Brain (organoid and tissue), 16 donors: ENCODE measurements at places on chromosomes 11 and 22. TPM values are rescaled to one million over a fixed set of nuclear protein-coding genes. Genes with fewer than 3 reads are reported as not detected.

Gene SLN
- not detected for polyA plus RNA-seq

Gene SUSD2
- 2.7 TPM for polyA plus RNA-seq

Gene KCNQ1OT1
- 0.02 TPM for polyA plus RNA-seq

Gene LRRC32
- polyA plus RNA-seq: 25.9 TPM

Gene MMP3
- 0.15 TPM for polyA plus RNA-seq

Gene OR51E2
- 0.12 TPM for polyA plus RNA-seq

Gene AGBL2
- polyA plus RNA-seq: 0.49 TPM

Gene OR51B4
- polyA plus RNA-seq: not detected

Gene ESAM
- 42.0 TPM for polyA plus RNA-seq

Gene MUC2
- polyA plus RNA-seq: not detected

Gene BTG4
- not detected for polyA plus RNA-seq

Gene TRIM34
- polyA plus RNA-seq: 1.2 TPM

Gene LARGE1
- polyA plus RNA-seq: 10.1 TPM

Gene CECR2
- polyA plus RNA-seq: 6.8 TPM

Gene MPPED1
- 12.8 TPM for polyA plus RNA-seq

Gene POU2AF3
- polyA plus RNA-seq: 2.8 TPM

Gene ZNF214
- 1.2 TPM for polyA plus RNA-seq

Gene MFRP
- not detected for polyA plus RNA-seq

Gene CCDC89
- 2.3 TPM for polyA plus RNA-seq

Gene CLDN5
- 123 TPM for polyA plus RNA-seq

Gene SERPIND1
- polyA plus RNA-seq: 1.4 TPM

Gene TREH
- not detected for polyA plus RNA-seq

Gene CCDC116
- polyA plus RNA-seq: 0.24 TPM

Gene IFITM10
- polyA plus RNA-seq: 2.3 TPM

Gene CBX7
- polyA plus RNA-seq: 46.8 TPM

Gene PKDREJ
- polyA plus RNA-seq: not detected

Gene TOLLIP
- 58.5 TPM for polyA plus RNA-seq

Gene AMOTL1
- 65.6 TPM for polyA plus RNA-seq

Gene RHOD
- polyA plus RNA-seq: 1.7 TPM

Gene SAA1
- polyA plus RNA-seq: 3.4 TPM

Gene C22orf42
- polyA plus RNA-seq: 3.9 TPM

Gene NNMT
- polyA plus RNA-seq: 3.6 TPM

Gene KRTAP5-1
- not detected for polyA plus RNA-seq

Gene MFNG
- 6.8 TPM for polyA plus RNA-seq

Gene PITPNB
- polyA plus RNA-seq: 26.4 TPM

Gene SLC5A12
- polyA plus RNA-seq: not detected

Gene MRGPRF
- polyA plus RNA-seq: 2.3 TPM

Gene FXYD6
- 516 TPM for polyA plus RNA-seq
